ENCODE measurements at places on chromosomes 16 and 17.
A peak's percentile ranks its signal among the peaks of the same experiment; 100 is the strongest.

- peak; percentile 48 for DNase-seq
Measured at GRCh38 chr17:80663781-80664206, 119.2 kb downstream of the RPTOR start.

- no peak for DNase-seq
Measured at GRCh38 chr17:48254896-48255295, 147.3 kb downstream of the SNX11 start.

- DNase-seq, result no peak
Measured at GRCh38 chr16:50469121-50469743, 79.0 kb upstream of the NKD1 start.

DNA sequence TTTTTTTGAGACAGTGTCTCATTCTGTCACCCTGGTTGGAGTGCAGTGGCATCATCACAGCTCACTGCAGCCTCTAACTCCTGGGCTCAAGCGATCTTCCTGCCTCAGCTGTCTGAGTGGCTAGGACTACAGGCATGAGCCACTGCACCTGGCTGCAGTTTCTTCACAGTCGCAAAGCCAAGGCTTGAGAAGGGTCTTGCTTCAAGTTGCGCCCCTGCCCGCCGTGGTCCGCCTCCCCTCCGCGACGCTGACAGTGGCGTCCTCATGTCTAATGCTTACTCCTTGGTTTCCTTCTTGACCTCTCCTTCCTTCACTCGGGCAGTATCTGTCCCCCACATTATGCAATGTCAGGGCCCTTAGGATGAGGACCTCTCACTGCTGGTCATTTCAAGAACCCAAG lies 112.7 kb downstream of the ADCY9 start:
- DNase-seq, result no peak

DNA sequence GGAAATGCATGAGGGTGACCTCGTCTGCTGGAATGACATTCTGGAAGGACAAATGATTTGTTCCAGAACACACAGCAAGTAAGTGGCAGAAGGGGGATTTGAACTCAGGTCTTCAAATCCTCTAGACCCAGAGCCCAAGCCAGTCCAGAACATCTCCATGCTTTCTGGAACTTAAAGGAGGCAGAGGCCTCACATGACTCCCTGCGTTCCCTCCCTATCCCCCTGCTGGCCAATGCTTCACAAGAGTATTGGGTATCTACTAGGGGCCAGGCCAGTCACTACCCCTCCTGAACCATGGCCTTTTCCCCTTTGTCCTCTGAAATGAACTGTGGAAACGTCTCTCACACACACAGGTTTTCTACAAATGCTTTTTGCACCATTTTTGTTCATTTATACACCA lies 7.6 kb upstream of the BEAN1 start:
- DNase-seq, result no peak

GRCh38 chr17:16484445-16485175 lies 7.4 kb downstream of the LRRC75A start:
- no peak for DNase-seq

DNA sequence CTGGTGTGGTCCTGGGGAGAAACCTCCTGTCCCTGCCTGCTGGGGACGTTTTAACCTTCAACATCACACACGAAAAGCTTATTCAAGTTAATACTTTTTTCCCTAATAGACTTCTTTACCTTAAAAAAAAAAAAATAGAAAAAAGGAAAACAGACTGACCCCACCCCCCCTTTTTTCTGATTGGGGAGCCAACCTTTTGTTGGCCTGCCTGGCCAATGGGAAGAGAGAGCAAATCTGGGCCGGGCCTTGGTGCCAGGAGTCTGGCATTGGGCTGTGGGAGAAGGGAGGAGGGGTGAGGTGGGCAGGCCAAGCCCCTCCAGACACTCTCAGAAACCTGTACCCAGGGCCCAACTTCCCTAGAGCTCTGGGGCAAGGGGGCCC lies 3.0 kb downstream of the CBX8 start:
- DNase-seq, result no peak

GRCh38 chr16:49630783-49631182 lies 225.1 kb downstream of the ZNF423 start:
- no peak for DNase-seq

- no peak for DNase-seq
Measured at GRCh38 chr17:76940738-76941350, 72.6 kb downstream of the MGAT5B start.

GRCh38 chr17:81891303-81891552 lies 158 bp downstream of the ALYREF start:
- DNase-seq, result no peak

DNA sequence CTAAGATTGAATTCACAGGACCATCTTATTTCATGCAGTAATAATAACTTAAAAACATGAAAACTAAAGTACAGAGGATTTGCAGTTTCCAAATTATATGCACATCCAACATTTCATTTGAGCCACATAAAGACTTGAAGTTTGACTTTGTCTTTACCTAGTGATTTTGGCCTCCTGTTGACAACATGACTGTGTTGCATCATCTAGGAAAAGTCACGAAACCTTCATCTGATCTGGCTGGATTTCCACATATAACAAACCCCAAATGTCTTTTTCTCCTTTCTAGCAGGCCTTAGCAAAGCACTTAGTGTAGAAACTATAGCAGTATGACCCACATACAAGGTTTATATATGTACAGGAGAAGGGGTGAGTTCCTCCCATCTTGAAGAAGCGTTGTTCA lies 406.5 kb upstream of the CDH5 start:
- no peak for DNase-seq

DNA sequence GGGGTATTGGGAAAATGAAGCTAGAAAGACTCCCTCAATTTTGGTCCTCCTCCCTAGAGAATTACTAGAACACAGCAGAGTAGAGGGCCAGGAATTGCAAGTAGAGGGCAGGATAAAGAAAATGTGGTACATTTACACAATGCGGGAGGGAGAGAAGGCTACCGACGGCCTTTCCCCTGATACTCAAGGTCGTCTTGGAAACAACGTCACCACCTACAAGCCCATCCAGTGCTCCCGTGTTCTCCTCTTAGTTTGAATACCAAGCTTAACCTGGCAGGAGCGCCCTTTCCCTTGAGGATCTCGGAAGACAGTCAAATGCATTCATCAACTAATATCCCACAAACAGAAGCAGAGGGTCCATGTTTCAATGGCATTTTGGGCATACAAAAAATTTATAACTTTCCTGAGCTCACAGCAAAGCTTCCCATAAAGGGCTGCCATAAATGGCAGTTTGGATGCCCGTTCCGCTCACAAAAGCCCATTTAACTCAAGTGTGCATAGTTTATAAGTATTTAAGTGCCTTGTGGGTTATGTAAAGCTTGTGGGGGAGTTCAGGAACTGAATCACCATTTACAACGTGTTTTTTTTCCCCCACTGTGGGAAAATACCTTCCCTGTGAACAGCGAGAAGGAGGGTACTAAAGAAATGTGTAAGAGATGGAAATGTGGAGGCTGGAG lies 414.6 kb downstream of the SLC39A11 start:
- DNase-seq, result peak; percentile 43

DNA sequence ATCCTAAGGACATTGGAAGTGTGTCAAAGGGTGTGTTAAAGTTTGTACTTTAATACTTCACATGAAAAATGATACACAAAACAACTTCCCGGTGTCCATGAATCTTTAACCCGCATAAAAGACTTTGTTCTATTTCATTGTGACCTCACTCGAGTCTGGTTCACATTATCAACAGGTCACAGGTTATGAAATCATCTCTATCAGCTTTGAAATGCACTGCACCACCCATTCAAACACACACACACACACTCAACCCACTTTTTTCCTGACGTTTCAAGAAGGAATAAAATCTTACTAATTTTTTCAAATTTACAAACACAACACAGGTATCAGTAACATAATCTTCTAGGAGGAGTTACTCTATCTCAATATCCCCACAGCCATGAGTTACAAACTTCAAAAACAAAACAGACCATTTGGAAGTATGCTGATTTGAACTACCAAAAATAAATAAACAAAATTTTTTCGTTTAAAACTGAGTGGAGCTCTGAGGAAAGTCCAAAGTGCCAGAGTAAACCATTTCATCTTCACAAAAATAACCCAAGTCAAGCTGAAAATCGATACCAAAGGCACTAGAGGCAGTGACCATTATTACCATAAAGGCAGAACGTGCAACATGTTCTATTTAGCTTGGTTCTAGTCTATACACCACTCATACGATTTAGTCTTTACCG lies 2.7 kb downstream of the ACOX1 start:
- no peak for DNase-seq

- no peak for DNase-seq
Measured at GRCh38 chr16:2415085-2415484, 14.2 kb upstream of the CCNF start.

DNA sequence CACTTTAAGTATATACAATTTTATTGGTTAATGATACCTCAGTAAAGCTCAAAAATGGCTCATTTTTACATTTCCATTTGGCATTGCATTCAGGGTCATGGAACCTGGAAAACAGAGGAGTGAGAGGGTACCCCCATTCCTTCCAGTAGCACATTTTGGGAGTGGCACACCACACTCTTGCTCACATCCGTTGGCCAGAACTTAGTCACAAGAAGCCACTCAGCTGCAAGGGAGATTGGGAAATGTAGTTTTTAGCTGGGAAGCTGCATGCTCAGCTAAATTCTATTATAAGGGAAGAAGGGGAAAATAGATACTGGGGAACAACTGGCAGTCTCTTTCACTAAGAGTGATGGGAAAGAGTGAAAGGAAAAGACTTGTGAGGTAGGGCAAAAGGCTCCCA lies 102.5 kb upstream of the TMEM97 start:
- no peak for DNase-seq

GRCh38 chr17:63774969-63775265 lies 947 bp downstream of the DDX42 start:
- no peak for DNase-seq

DNA sequence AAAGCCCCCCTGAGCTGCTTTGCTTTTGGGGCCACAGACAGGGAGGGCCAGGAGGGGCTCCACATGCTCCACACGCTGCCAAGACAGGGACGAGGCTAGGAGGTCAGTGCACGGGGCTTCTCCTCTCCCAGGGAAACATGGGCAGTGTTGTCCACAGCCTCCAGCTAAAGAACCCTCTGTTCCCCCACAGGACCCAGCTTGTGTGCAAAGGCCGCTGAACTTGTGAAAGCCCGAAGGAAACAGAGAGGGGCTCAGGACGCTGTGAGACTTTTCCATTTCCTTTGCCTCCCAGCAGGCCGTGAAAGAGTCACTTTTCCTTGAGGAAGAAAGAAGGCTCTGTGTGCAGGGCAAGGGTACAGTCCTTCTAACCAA lies 9.7 kb downstream of the CDRT4 start:
- DNase-seq, result no peak

GRCh38 chr17:19707728-19708221 lies 8.6 kb downstream of the SLC47A2 start:
- no peak for DNase-seq

DNA sequence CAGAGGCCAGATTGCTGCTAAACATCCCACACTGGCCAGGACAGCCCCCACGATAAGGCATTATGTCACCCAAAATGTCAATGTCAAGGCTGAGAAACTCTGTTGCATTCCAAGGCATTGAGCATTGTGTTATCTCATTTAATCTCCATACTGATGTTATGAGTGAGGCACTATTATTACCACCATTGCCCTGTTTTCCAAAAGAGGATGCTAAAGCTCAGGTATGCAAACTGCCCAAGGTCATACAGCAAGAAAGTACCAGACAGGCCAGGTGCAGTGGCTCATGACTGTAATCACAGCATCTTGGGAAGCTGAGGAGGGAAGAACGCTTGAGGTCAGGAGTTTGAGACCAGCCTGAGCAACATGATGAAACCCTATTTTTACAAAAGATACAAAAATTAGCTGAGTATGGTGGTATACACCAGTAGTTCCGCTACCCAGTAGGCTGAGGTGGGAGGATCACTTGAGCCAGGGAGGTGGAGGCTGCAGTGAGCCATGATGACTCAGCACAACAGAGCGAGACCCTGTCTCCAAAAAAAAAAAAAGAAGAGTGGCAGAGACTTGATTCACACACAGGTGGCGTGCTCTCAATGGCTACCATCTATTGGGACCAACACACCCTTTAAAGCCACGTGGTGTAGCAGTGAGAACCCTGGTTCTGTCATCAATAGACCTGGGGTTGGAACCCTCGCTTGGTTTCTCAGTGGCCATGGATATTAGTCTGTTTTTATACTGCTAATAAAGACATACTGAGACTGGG lies 58.8 kb upstream of the GRIN2A start:
- no peak for DNase-seq

GRCh38 chr16:57576429-57576870 lies 34.0 kb downstream of the ADGRG5 start:
- DNase-seq, result no peak

DNA sequence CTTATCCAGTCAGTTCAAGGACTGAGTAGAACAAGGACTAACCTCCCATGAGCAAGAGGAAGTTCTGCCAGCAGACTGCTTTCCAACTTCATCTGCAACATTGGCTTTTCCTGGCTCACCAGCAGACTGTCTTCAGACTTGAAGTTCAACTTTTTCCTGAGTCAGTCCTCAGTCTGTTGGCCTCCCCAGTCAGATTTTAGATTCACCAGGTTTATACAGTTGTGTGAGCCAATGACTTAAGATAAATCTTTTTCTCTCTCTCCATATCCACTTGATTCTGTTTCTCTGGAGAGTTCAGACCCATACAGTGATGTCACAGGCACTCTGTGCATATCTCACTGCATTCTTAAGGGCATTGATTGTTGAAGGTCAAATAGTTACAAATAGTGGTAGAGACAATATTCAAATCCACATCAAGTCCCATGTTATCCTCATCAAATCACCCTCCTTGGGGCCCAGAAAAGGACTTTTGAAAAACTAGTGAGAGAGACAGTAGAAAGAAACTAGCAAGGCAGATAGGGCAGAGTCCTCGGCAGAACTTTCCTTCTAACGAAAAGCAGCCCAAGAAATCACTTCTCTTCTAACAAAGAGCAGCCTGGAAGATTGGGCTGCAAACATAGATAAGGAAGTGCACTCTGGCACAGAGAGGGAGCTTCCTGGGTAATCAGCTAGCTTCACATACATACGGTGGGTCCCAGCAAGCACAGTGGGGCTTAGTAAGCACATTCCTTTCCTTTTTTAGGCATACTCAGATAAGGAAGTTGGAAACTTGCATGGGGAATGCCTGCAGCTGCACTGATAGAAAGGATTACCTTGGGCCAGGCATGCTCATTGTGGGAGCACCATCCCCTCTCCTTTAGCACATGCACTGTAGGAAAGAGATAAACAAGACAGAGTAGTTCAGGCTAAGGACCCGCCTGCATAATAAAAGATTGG lies 132.3 kb upstream of the FAM20A start:
- DNase-seq, result no peak

DNA sequence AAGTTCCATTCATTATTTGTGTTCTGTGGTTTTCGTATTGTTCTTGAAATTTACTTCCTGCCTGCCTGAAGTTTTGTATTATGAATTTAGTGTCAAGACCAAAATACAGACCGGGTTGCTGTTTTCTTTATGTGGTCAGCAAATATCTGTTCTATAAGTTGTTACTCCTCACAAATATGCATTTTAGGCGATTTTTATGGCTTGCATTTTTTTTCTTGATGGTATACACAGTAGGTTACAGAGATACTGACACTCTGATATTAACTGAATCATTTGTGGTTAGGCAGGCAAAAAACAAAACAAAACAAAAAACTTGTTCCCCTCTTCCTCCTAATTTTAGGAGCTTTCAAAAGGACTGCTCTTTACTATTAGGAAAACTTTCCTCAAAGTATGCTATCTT lies 52.6 kb downstream of the BCAS3 start:
- no peak for DNase-seq

GRCh38 chr16:28140788-28141618 lies 70.8 kb downstream of the XPO6 start:
- no peak for DNase-seq

- no peak for DNase-seq
Measured at GRCh38 chr17:52383493-52384100, 225.1 kb upstream of the CA10 start.

GRCh38 chr16:57469046-57469445 lies 6.6 kb downstream of the POLR2C start:
- DNase-seq, result no peak

GRCh38 chr16:83118365-83118764 lies 491.6 kb downstream of the CDH13 start:
- DNase-seq, result no peak

Data from skeletal muscle cell (primary cell).